Ecto neural progenitor cell (in vitro differentiated cells): ENCODE measurements at places on chromosomes 4 and X.
A peak's percentile ranks its signal among the peaks of the same experiment; 100 is the strongest.

- DNase-seq: peak; percentile 48
Measured at GRCh38 chr4:2333916-2334644, 72.2 kb upstream of the MXD4 start.

GRCh38 chr4:174467107-174467506 lies 55.2 kb downstream of the HPGD start:
- DNase-seq: no peak

- DNase-seq: no peak
Measured at GRCh38 chrX:24955372-24955930, 60.3 kb downstream of the ARX start.

DNA sequence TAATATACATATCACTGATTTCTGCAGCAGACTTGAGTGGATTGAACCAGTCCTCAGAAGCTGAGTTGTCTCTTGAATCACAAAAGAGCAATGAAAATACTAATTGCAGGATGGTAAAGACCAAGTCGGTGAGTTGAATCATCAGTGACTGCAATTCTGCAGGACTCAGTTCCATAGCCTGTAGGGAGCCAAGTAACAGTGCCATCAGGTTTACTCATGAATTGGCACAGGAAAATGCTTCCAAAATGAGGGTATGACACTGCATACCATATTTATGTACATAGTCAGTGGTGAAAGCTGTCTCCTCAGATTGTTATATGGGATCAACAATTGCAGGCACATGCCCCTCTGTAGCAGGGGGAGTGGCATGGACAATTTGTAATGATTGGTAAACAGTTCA lies 192.8 kb downstream of the CCNG2 start:
- no peak for DNase-seq

GRCh38 chrX:130032552-130032951 lies 50.1 kb downstream of the BCORL1 start:
- DNase-seq: no peak
